ENCODE measurements at places on chromosomes 2 and 18.

DNA sequence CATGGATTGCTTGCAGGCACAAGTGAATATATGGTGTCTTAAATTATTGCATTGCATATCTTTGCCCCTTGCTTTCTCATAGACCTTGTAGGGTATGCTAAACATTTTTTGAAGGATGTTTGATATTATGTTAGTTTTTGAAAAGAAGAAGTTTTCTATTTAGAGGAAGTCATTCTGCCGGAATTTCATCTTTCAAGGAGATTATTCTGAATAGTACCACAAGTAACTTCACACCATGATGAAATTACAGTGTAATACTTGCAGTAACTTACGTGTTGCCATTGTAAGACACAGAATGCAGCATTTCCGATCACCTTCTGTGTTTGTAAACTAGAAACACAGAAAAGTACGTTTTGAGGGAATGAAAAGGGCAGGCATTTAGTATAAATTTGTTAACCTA is 71.9 kb downstream of the ACVR2A start:
- no peak for DNase-seq

DNA sequence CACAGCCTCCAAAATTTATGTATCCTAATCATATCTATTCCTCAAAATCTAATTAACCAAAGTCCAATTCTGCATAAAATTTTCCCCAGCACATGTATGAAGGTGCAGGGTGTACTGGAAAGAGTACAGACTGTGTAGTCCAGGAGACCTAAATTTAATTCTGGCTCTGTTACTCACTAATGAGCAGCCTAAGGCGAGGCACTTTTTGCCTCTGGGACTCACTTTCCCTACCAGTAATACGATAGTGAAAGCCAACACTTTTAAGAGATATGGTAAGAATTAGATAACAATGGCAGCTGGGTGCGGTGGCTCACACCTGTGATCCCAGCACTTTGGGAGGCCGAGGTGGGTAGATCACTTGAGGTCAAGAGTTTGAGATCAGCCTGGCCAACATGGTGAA is 177.7 kb downstream of the PIEZO2 start:
- no peak for DNase-seq

DNA sequence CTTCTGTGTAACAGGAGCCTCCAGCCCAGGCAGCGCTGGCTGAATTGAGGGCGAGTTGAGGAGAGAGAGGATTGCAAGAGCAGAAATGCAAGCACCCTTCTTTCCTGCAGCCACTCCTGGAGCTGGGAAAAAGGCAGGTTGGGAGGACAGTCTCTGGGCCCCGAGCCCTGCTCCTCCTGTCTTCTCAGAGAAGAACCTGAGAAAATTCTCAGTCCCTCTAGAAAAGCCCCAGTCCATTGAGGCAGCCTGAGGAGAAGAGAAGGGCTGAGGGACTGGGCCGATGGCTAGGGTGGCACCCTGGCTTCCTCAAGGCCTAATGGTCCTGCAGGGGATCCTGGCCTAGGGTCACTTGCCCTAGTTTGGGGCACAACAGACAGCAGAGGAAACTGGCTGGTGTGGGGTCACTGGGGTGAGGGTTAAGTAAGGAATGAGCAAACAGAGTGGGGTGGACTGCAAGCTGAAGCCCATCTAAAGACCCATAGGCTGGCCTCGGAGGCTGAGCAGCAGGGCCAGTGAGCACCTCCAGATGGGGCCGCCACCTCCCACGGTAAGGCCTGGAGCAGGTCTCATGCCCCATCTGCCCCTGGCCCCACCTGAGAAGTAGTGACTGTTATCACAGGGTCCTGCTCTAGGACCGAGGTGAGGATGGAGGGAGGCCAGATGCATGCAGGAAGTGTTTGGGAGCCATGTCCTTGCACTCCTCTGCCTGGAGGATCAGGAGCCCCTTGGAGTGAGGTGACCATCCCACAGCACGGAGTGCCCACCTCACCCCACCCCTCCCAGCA is 12.4 kb downstream of the CIB4 start:
- DNase-seq: no peak

DNA sequence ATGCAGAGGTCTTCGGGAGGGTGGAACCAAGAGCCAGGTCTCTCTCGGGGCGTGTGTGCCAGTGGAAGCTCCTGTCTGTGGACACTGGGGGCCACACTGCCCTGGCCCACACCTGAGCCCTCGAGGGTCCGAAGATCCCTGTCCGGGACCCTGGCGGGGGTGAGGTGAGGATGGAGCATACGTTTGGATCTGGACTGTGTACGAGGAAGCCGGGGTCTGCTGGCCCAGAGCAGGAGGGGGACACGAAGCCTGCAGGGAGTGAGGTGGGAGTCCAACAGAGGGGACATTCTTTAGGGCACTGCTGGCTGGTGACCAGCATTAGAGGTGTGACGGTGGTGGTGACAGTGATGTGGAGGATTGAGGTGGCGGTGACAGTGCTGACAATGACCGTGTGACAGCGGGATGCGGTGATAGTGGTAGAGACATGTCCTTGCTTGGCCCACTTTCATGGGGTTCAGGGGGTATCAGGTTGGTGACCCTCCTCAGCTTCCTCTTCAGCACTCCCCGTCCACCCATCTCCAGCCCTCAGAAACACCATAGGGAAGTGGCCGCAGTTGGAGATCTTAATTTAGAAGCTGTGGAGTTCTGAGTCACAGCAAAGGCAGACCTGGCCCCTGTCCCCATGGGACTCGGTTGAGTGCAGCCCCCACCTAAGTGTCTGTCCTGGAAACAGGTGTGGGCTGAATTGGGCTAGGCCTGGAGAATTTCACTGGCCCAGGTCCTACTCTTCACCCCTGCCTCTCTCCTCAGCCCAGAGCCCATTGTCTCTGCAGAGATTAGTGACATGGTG is 252.0 kb downstream of the DYSF start:
- DNase-seq: no peak

- DNase-seq: no peak
Observed at GRCh38 chr2:200658278-200658864, 72.6 kb downstream of the AOX1 start.

GRCh38 chr2:34143149-34143548 is 544.0 kb upstream of the FAM98A start:
- DNase-seq: no peak

GRCh38 chr18:63773551-63773950 is 1.7 kb upstream of the SERPINB7 start:
- no peak for DNase-seq

GRCh38 chr18:56615738-56616520 is 22.5 kb downstream of the TXNL1 start:
- DNase-seq: no peak

GRCh38 chr2:102943251-102943650 is 181.4 kb downstream of the TMEM182 start:
- no peak for DNase-seq

DNA sequence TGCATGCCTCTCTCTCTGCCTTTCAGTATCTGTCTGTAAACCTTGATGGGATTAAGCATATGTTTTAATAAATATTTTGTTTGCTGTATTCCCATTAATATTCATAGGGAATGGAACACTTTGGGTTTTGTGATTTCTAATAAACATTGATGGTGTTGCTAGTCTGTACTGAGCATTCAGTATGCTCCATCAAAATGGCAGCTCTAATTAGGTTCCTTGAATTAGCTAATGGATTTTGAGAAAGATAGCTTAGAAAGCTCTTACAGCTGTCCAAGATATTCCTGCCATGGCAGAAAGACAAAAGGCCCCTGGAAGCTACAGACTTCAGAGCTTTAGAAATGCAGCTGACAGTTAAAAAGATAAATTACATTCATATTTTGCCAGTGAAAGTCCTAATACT is 199.2 kb upstream of the NRP2 start:
- peak; percentile 27 for DNase-seq

GRCh38 chr2:71129902-71130151 is 202 bp downstream of the MCEE start:
- peak; percentile 61 for DNase-seq

DNA sequence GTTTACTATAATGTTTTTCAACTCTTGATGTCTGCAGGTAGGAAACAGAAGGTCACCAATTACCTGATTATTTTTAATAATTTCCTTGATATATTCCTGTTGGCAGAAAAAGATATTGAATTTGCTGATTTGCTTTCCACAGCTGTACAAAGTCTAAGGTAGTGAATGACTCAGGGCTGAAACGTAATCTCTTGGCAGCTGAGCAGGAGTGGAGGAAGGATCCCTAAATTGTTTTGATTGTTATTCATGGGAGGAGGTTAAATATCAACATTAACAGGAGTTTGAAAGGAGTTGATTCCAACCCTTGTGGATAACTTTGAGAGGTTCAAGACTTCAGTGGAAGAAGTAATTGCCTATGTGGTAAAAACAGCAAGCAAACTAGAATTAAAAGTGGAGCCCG is 345.2 kb upstream of the SLC8A1 start:
- no peak for DNase-seq

GRCh38 chr2:182577816-182578215 is 138.2 kb upstream of the DNAJC10 start:
- DNase-seq: no peak

DNA sequence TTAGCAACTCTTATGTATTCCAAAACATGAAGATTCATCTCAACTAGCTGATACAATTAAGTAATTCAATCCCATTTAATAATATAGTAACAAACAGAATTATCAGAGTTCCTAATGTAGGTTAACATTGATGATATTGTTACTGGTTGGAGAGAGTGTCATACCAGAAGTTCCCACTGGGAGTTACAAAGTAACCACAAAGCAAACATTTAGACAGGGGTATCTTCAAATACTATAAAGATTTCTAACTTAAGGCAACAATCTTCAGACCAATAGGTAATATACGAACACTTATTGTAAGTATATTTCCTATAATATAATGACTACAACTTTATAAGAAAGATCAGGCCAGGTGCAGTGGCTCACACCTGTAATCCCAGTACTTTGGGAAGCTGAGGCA is 1372.9 kb upstream of the PIK3C3 start:
- no peak for DNase-seq

DNA sequence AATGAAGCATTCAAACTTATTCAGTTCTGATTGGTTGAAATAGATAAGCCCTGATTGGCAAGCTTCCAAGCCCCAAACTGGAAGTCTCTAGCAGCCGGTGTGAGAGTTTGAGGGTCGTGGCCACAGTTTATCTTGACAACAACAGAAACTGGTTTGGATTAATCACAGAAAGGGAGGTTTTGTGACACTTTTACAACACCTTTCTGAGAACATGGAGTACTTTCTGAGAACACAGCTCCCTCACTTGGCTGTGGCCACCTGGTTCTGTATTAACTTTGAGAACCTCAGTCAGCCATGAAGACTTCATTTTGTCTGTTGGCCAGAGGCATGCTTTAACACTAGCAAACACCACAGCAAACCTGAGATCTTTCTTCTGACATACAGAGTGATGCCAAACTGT is 280.7 kb upstream of the VWC2L start:
- no peak for DNase-seq

DNA sequence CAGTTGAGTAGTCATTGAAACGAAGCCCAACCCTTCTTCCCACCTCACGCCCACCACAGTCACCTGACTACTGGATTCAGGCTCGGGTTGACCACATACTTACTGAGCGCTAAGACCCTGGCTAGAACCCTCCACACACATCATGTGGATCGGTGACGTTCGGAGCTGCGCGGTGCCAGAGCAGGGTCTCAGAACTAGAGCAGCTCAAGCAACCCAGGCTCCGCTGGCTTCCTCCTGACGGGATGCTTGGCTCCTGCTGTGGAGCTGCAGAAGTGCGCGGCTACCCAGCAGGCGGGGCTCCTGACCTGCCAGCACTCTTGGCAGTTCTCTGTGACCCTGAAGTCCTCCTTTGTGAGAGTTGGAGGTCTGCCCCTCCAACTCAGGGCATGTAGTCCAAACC is 90.6 kb upstream of the MBOAT2 start:
- DNase-seq: no peak

- no peak for DNase-seq
Observed at GRCh38 chr18:11940956-11941355, 32.8 kb upstream of the MPPE1 start.

DNA sequence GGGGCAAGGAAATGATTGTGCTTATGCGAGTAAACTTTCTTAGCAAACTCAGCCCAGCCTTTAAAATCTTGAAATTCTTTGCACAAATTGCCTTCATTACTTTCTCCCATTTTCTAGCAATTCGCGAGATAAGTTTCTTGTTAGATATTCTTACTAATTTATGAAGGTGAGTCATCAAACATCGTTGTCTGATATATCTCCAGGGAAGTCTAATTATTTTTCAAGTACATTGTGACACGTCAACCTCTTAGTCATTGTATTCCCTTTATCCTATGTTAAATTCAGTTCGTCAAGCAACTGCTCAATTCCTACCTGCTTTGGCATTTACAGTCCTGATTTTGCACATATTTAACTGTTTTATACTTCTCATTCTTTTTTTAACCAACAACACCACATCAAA is 854.5 kb upstream of the CRIM1 start:
- no peak for DNase-seq

DNA sequence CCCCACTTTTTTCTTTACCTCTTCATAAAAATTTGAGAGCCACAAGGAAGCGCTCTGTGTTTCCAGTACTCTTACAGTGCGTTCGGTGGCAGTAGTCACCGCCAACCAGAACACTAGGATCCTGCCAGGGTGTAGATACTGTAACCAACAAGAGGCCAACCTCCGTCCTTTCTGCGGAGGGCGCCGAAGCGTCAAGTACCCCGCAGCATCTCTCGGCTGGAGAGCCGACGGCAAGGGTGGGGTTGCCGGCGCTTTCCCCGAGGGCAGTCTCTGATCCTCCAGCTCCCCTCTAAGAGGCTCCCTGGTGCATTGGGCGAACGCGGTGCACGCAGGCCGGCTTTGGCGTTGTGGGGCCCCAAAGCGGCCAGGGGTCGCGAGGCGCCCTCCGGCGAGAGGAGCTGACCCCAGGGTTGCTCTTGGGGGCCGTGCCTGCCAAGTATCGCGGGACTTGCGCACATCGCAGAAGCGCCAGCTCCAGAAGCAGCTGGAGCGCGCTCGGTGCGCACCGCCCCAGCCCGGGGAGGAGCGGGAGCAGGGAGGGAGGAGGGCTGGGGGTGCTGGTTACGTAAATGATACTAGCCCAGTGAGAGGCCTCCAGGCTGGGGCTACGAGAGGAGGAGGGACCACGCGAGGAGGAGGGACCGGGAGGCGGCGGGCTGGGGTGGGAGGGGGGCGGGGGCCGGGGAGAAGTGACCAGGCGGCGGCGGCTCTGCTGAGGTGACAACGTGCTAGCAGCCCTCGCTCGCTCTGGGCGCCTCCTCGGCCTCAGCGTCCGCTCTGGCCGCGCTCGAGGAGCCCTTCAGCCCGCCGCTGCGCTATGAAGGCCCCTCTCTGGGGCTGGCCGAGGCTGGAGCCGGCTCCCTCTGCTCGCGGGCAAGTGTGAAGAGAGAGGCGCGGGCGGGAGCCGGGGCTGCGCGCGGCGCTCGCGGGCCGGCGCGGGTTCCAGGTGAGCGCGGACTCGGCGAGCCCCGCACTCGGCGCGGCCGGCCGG is at the start of gene GALNT13:
Gene GALNT13, plus strand, starts transcription at position 692 of the 991 bp plus-strand sequence.
- DNase-seq: peak; percentile 91

GRCh38 chr2:74512744-74513604 is 1.3 kb upstream of the TLX2 start:
- no peak for DNase-seq
